ENCODE measurements at places on chromosomes 16 and 17.

- DNase-seq = peak; percentile 83
Measured at GRCh38 chr17:12078791-12079190, 58.1 kb downstream of the MAP2K4 start.

DNA sequence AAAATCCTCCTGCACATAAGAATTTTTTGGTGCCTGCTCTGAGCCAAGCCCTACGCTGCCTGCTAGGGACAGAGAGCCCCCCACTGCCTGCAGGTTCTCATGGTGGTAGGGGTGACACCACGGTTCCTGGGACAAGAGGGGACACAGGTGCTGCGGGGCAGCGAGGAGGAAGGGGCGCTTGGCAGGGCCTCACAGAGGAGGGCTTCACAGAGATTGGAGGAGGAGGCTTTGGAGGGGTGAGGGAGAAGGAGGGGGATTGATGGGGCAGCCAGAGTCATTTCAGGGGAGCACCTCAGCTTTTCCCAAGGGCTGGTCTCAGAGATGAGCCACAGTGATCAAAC lies 29.8 kb upstream of the GSG1L start:
- no peak for DNase-seq

DNA sequence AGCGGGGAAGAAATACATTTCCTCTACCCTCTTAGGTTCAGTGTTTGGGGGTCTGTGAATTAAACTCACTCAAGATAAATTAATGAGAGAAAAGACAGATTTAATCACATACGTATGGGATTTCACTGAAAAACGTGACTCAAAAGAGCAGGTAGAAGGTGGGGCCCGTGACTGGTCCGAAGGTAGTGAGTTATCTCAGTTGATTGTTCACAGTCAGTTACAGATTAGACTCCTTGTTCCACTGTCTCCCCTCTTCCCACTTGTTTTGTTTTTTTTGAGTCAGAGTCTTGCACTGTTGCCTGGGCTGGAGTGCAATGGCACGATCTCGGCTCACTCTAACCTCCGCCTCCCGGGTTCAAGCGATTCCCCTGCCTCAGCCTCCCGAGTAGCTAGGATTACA lies 301.2 kb downstream of the SEC14L1 start:
- no peak for DNase-seq

GRCh38 chr17:13593757-13594156 lies 8.0 kb downstream of the HS3ST3A1 start:
- no peak for DNase-seq

DNA sequence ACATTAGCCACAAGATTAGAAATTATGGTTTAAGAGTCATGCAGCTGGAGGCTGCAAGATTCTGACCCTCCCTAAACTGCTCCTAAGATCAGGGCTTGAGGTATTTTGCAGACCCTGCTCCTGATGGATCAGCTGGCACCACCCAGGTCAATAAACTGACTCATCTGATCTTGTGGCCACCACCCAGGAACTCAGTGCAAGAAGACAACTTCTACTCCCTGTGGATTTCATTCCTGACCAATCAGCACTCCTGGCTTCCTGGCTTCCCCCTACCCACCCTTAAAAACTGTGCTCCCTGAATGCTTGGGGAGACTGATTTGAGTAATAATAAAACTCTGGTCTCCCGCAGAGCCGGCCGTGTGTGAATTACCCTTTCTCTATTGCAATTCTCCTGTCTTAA lies 25.0 kb upstream of the MILR1 start:
- DNase-seq = peak; percentile 34

DNA sequence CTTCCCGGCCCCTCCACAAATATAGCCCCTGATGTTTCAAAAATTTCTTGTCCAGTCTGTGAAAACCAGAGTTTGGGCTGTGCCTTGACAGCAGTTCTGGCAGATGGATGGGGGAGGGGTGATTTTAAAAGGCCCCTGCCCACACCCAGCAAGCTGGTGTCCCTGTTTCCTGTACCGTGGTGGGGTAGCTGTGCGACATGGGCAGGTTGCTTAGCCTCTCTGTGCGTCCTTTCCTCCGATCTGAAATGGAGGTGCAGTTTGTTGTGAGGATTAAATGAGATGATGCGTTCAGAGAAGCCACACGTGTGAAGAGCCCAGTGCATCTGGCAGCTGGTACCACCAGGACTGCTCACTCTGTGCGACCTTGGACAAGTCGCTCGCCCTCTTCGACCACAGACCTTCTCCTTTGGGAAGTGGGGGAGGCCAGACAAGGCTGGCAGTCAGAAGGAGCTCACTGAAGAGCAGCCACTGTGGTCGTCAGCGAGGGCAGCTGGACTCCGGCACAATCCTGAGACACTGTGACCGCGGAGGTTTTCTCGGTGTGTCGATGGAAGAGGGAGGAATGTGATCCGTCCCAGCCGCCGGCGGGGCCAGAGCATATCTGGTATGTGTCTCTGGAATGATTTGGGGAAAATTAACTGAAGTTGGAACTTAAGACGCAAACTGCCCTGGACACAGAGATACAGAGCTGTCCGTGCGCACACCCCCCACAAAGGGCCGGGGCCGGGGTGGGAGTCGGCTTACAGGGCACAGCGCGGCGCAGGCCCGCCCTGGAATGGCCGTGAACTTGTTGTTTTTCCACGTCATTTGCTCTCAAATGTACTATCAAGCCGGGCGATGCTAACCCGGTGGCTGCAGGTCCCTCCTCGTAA lies 721 bp upstream of the WFIKKN2 start:
- DNase-seq = peak; percentile 51

DNA sequence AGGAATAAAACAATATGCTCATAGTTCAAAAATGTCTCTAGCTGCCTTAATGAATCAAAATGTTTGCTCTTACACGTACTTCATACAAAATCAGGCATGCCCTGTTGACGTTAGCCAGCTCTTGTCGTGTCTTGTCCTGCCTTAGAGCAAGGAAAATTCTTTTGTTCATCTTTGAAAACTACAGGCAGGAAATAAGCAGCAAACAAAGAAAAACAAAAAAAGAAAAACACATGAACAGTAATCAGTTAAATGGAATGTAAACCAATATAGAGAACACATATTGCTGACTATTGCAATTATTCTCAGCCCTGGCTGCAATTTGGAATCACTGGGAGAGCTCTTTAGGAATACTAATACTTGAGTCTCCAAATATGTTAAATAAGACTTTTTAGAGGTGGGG lies 1.7 kb downstream of the CAPNS2 start:
- DNase-seq = peak; percentile 58

DNA sequence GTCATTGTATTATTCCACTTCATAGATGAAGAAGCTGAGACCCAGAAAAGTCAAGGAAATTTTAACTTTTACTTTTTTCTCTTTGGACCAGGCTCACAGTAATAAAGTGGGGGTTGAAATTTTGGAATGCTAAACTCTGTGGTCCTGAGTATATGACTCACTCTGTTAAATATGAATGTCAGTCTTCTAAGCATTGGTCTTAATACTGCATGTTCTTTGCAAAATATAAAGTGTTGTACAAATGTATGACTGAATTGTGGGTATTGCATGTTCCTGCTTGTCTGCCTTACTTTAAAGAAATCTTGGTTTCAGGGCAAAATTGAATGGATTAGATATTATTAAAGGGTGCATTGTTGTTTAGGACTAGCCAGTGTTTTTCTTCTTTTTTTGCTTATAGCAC lies 950.8 kb upstream of the GOT2 start:
- DNase-seq = peak; percentile 13

DNA sequence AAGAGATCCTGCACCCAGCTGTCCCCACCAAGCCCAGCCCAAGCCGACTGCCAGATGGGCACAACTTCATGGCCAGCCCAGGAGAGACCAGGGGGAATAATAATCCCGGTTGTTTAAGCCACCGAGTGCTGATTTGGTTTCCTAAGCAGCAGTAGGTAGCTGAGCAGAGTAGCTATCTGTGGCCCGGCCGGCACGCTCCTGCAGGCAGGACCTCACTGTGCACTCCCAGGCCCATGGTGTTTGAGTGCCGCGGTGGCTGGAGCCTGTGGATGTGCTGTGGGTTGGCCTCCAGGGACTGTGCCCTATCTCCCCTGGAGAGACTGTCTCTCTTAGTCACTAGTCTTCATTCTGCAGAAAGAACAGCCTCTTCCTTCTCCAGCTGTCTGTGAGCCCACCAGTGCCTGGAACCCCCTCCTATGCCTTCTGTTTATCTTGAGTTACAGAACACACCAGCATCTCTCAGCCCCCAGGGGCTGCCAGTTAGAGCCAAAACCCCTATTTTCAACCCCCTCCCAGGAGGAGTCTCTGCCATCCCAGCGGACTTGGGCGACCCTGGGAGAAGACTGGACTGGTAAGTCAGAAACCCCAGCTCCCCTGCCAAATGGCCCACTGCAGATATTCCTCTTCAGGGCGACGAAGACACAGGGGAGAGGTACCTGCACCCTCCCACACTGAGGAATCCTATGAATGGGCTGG lies 152.0 kb downstream of the SDK2 start:
- no peak for DNase-seq

DNA sequence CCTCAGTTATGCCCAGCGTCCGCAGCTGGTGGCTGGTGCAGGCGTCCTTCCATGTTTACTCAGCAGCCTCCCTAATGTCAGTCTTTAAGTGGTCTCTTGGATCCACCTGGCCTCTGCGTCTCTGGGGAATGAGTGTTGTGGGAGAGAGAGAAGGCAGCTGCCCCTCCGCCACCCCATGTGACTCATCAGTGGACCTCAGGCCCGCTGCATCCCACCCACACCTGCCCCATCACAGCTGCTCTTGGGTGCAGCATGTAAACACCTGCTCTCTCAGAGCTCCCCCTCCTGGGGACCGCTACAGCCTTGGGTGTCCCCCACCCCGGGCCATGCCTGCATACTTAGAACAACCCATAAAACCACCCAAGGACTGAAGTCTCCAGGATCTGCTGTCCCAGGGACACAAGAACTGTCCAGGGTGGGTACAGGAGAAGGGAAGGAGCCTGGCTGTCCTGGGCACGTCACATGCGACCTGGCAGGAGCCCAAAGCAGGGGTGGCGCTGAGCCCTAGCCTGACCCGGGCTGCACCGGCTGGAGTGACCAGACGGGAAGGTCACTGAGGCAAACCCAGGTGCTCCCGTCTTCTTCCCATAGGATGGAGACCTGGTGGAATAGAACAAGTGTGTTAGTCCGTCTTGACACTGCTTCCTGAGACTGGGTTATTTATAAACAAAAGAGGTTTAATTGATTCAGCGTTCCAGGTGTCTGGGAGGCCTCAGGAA lies 4.2 kb downstream of the C16orf90 start:
- no peak for DNase-seq
